ENCODE measurements at places on chromosomes 1 and 21.
A peak's percentile ranks its signal among the peaks of the same experiment; 100 is the strongest.

DNA sequence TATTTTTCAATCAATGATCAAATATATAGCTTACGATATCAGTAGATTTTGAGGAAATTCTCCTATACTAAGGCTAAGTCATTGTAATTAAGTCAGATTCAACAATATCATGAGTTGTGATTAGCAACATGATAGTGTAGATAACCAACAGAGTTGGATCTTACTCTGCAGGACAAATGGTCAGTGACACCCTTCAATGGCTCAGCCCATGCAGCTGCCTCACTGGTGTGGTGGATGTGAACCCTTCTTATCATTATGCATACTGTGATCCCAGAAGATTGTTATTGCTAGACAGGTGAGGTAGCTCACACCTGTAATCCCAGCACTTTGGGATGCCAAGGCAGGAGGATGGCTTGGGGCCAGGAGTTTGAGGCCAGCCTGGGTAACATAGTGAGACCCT lies 5.6 kb downstream of the SLC16A1 start:
- DNase-seq: no peak

DNA sequence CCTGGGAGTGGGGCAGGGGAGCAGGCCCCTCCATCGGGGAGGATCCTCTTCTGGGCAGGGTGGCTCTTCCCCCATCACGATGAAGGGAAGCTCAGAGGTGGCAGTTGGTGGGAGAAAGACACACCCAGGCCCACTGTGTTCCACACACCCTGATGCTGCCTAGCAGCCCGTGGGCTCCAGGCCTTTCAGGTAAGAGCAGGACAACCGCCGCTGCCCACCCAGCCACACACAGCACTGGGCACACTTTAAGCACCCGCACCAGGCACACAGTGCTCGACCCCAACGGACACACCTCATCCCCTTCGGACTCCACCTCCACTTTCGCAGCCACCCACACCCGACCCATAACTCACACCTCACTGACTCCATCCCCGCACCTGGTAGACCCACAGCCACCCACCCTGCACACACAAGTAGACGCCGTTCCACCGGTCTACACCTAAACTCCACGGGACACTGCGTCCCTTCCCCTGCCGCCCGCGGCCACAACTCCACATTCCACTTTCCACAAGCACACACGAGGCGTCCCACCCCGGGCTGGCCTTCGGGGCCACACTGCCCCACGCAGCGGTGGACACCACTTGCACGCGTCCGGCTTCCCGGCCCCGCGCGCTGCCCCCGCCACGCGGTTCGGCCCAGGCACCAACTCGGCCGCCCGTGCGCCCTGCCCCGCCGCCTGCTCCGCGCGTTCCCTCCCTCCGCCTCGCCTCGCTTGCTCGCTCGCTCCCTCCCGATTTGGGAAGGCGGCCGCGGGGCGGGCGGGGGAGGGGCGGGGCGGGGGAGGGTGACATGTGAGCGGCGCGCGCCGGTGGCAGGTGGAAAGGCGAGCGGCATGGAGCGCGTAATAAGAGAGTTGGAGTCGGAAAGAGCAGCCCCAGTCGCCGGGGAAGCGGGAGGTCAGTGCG lies at the start of gene KCNQ4:
KCNQ4 (plus strand) TSS at position 787 of the 905 bp plus-strand sequence. CDS start 307 bp downstream, outside the sequence.
- no peak for DNase-seq

DNA sequence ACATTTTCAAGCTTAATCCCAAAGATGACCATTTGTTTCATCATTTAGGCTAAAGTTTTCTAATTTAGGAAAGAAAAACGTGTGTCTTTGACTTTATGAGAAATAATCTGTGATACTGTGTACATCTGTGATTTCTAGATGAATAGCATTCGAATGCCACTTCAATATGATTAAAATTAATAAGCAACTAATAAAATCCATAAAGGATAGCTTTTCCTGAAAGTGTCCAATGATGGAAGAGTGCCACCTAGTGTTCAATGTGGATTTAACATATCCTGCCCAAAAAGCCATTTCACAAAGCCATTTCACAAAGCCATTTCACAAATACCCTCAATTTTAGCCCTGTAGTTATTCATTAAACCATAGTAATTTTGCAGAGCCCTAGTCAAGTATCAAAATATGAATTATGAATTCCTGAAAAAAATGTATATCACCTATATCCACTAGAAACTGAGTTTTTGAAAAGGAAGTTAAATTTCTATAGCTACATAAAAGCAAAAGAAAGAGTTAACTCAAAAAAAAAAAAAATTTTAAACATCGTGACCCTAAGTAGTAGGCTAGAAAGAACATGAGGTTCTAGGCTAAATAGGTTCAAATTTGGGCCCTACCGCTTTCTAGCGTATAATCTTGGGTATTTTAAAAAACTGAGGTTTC lies 19.1 kb downstream of the NME7 start:
- DNase-seq: no peak

GRCh38 chr1:35930593-35931445 lies at the start of gene AGO3:
TSS of gene AGO3 (plus strand) at chr1:35931105. CDS start at chr1:35931427, 322 bp downstream.
- peak; percentile 34 for DNase-seq

- no peak for DNase-seq
Measured at GRCh38 chr1:157310401-157310800, 172.2 kb upstream of the ETV3 start.

GRCh38 chr1:232278925-232279324 lies 351.0 kb downstream of the SIPA1L2 start:
- no peak for DNase-seq

DNA sequence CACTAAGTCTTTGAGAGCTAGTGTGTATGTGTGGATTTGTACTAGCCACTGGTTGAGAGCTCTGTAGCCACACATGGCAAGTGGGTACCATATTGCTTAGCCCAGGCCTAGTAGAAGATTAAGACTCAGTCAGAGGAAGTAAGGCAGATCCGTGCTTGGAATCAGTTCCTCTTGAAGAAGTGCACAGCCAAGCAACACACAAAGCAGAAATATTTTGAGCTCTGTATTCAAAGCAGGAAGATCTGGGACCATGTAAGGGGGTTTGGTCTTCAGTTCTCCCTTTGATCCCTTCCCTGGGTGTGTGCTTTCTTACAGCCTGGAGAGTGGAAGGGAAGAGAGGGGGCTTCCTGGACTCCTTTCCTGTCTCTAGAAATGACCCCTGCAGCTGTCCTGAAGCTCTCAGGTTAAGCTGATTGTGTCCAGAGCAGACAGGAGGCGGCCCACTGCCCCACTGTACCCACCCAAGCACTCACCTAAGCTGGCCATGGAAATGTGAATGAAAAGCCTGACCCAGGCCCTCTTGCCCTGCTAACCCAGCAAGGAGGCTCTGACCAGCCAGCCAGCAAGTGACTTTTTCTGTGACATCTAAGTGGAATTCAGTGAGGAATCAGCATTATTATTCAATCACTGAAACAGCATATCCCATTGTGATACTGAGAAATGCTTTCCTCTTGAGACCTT lies 3.6 kb downstream of the ETS2 start:
- DNase-seq: no peak

- no peak for DNase-seq
Measured at GRCh38 chr1:156772728-156773497, 5.6 kb downstream of the PRCC start.

DNA sequence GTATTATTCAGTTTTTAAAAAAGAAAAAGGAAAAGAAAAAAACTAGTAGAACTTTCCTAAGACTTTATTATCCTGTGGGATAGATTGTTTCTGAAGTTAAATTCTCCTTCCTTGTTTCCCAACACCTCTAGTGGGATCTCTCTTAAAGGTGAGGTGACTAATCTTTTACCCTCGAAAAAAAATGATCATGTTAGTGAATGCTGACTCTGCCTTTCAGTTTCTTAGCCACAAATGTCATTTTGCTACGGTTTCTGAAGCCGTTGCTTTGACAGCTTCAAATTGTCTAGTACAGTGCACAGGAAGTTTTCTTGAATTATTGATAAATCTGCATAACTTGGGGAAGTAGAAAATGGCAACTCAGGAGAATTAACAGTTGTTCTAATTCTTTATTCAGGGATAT lies 13.0 kb upstream of the NEK7 start:
- DNase-seq: no peak

DNA sequence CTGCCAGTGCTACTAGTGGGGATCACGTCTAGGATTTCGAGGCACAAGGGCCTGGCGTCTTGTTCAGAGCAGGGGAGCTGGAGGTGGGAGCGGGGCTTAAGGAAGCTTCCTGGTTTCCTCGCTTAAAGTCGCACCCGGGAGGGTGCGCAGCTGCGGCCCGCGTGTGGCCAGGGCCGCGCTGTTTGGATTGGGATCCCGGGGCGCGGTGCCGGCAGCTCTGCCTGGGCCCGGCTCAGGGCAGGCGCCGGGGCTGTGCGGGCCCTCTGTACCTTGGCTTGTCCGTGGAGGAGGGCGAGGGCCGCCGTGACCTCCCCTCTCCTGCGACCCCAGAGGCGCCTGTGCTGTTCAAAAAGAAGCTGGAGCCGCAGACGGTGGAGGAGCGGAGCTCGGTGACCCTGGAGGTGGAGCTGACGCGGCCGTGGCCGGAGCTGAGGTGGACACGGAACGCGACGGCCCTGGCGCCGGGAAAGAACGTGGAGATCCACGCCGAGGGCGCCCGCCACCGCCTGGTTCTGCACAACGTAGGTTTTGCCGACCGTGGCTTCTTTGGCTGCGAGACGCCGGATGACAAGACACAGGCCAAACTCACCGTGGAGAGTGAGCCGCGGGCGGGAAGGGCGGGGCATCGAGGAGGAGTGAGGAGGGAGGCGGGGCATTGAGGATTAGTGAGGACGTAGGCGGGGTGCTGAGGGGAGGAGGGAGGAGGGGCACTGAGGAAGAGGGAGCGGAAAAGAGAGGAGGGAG lies 67.8 kb downstream of the OBSCN start:
- peak; percentile 43 for DNase-seq

DNA sequence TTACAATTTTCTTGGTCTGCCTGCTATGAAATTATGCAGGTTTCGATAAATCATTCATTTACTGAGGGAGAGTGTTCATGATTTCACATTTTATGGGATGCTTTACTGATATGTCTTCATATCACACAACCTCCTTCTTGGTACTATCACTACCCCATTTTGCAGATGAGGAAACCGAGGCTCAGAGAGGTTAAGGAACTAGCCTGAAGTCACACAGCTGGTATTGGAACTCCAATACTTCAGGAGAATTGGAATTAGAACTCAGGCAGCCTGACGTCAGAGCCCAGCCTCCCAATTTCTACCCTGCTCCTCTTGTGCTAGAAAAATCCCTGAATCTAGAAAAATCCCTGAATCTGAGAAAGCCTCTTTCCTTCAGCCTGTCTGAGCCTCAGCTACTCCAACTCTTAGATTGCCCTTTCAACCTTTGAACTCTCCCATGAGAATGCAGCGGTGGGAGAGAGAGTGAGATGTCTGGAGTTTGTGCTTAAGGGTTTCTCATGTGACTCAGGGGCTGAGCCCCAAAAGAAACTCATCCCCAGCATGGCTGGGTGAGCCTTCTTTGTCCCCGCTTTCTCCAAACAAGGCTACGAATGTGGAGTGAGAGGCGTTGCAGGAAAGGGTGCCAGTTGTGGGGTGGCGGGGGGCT lies 50.8 kb upstream of the IFNLR1 start:
- no peak for DNase-seq
